Body of pancreas (tissue), 4 donors: ENCODE measurements at places on chromosomes 3 and 15. TPM values are rescaled to one million over a fixed set of nuclear protein-coding genes. Genes with fewer than 3 reads are reported as not detected.

The PIGZ gene
- total RNA-seq = 1.0 TPM

The DCLK3 gene
- not detected for total RNA-seq

The GPX1 gene
- 246 TPM for total RNA-seq

The GRIP2 gene
- total RNA-seq = 0.26 TPM

The TMEM266 gene
- total RNA-seq = 9.1 TPM

The EXOG gene
- total RNA-seq = 13.5 TPM

The PROK2 gene
- not detected for total RNA-seq
